ENCODE measurements at places on chromosomes 11 and 22. TPM values are rescaled to one million over a fixed set of nuclear protein-coding genes. Genes with fewer than 3 reads are reported as not detected.
A peak's percentile ranks its signal among the peaks of the same experiment; 100 is the strongest.

- DNase-seq, result no peak
These were observed 447.7 kb downstream of the TBC1D22A start for GRCh38 chr22:47210112-47210657.

The MRGPRX3 gene
- total RNA-seq, result not detected

The EXT2 gene
- total RNA-seq, result 116 TPM

The LIF gene
- 21.5 TPM for total RNA-seq

GRCh38 chr22:43955883-43956782 lies 891 bp downstream of the SAMM50 start:
- peak; percentile 3 for DNase-seq

GRCh38 chr11:60305906-60306619 lies 21.0 kb upstream of the MS4A6E start:
- no peak for DNase-seq

DNA sequence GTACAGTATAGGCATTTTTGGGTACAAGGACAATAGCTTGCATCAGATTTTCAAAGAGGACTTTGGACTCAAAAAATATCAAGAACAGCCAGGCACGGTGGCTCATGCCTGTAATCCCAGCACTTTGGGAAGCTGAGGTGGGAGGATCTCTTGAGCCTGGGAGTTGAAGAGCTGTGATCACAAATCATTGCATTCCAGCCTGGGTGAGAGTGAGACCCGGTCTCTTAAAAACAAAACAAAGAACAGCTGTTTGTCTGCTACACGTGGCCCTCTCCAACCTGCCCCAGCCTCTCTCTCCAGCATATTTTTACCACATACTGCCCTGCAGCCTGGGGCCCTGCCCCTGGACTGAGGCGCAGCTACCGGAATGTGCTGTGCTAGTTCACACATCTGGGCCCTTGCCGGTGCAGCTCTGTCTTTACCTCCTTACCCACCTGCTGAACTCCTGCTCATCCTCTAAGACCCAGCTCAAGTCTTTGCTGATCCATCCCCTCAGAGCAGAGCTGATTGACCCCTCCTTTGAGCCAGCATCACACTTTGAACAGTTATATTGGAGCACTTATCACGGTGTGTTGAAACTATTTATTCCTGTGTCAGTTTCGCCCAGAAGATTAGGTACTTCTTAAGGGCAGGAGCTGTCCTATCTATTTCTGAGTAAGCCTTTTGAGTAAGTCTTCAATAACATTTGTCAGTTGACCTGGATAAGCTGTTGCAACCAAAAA lies 29.4 kb downstream of the GRIK4 start:
- DNase-seq, result no peak

The YAP1 gene
- total RNA-seq, result 114 TPM

DNA sequence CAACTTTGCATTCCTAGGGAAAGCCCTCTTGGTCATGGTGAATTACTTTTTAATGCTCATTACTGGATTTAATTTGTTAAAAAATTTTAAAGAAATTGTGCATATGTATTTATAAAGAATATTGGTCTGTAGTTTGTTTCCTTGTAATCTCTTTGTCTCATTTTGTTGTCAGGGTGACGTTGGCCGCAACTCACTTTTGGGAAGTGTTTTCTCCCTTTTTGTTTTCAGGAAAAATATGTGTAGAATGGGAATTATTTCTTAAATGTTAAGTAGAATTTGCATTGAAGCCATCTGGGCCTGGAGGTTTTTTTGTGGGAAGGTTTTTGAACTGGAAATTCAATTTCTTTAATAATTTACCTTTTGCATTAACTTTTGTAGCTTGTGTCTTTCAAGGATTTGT lies 149.1 kb downstream of the UVRAG start:
- no peak for DNase-seq

GRCh38 chr11:10328314-10329098 lies 23.6 kb downstream of the ADM start:
- no peak for DNase-seq

The OR51I1 gene
- not detected for total RNA-seq

The ZFPL1 gene
- 50.0 TPM for total RNA-seq

GRCh38 chr11:121237686-121238658 lies 54.6 kb upstream of the SC5D start:
- DNase-seq, result no peak

The OR5AR1 gene
- total RNA-seq, result not detected

DNA sequence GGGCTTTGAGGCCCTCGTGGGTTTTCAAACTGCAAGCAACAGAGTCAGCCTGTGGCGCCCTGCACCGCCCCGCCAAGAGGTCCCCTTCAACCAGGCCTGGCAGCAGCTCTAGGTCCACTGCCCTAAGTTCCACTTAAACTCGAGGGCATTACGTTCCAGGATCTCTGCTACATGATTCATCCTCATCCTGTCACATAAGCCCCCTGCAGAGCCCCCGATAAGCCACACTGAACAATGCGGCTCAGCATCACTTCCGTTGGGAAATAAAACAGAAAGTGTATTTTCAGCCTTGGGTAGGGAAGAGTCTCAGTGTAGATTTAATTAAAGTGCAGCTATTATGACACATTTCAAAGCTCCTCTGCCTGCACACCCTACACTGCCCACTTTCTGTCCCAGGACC lies 24.6 kb downstream of the SULT4A1 start:
- DNase-seq, result no peak

The TRIM48 gene
- not detected for total RNA-seq

- DNase-seq, result no peak
These were observed 24.2 kb upstream of the TMPRSS4 start for GRCh38 chr11:118052581-118053206.

- no peak for DNase-seq
These were observed 164.7 kb upstream of the B3GAT1 start for GRCh38 chr11:134576721-134577171.

The SEC14L6 gene
- 1.2 TPM for total RNA-seq

- peak; percentile 47 for DNase-seq
These were observed 3.9 kb downstream of the P2RY2 start for GRCh38 chr11:73221996-73222395.

DNA sequence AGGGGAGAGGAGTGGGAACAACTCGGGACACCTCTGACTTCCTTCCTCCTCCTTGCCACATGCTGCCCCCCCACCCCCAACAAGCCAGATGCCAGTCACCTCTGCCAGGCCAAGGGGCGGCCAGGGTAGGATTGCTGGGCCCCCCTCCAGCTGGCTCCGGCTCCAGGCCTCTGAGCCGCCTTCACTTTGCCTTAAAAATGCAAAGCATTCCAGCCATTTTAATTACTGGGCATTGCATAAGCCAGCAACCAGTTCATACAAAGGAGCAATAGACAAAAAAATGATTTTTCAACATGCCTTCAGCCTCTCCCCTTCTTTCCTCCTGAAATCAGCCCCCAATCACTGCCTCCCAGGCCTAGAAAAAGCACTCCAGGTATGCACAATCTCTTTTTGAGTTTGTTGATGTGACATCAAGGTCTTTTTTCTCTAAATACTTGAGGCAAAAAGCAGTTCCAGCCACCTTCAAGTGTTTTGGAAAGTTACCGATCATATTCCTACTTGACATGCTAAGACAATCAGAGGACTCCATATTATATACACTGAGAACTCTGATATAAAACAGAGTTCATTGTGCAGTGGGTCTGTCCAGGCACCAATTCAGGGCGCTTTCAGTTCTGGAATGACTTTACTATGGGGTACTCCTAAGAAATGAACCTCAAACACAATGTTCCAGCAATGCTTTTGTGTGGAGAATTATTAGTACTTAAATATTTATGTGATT lies 12.4 kb upstream of the TIMP3 start:
- no peak for DNase-seq

The MCM5 gene
- 49.6 TPM for total RNA-seq

DNA sequence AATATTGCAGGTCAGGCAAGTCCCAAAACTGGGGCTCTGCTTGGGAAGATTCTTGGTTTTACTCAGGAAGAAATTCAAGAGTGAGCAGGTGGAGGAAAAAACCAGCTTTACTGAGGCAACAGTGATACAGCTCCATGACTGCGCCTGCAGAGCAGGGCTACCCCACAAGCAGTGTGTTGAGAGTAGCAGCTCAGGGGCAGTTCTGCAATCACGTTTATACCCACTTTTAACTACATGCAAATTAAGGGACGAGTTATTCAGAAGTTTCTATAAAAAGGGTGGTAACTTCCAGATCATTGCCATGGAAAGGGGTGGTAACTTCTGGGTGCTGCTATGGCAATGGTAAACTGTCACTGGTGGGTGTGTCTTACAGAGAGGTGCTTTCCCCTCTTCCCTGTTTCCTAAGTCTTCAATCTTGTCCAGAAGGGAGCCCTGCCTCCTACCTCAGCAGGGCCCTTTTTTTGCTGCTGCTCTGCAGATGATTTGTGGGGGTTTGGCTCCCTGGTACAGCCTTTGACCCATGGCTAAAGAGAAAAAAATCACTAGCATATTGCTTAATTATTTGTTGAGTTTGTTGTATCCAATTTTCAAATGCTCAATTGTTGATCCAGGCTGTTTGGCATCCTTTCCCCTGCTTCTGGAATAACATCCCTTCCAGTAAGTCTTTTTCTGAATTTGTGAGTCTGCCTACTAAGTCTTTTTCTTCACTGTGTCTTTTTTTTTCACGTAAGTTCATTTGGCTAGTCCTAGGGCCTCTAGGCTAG lies 30.0 kb upstream of the ME3 start:
- no peak for DNase-seq

DNA sequence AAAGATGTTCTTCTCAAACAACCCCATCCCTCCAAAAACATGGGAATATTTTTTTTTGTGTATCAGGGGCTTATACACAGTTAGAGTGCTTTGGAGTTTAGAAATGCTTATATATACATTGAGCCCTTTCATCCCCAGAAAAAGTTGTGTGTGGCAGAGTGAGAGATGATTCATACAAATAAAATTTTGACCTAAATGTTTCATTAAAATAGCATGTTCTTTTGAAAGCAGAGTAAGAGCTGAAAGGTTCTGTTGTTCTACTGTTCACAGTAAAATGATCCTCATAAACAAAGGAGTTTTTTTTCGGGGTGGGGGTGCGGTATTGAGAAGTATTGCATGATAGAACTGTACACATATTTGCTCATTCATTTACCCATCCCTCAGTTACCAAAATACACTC lies 512.4 kb downstream of the DLG2 start:
- no peak for DNase-seq

- DNase-seq, result no peak
These were observed 8.5 kb downstream of the AMOTL1 start for GRCh38 chr11:94776351-94777321.

GRCh38 chr22:27993201-27993635 lies 74.2 kb upstream of the PITPNB start:
- peak; percentile 85 for DNase-seq

- DNase-seq, result no peak
These were observed 34.1 kb upstream of the CRTAM start for GRCh38 chr11:122804161-122804560.

The CCDC116 gene
- 0.85 TPM for total RNA-seq

DNA sequence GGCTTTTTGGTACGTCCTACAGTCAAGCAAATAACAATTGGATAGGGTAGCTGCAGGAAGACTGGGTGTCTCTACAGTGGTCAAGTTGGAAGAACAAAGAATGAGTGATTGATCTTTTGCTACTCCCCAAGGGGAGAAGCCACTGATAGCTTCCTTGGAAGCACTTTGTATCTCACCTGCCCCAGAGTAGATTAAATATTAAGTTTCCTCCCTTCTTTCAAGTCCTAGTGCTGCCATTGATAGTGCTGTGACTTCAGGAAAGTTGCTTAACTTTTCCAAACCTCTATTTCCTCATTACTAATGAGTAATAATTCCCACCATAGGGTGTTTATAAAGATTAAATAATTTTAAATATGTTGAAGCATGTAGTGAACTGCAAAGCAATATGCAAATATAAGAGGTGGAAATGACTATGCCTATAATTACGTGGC lies 35.6 kb upstream of the EHF start:
- DNase-seq, result no peak
